Activated CD4-positive, CD25-positive, alpha-beta regulatory T cell treated with anti-CD3 and anti-CD28 coated beads, Interleukin-2, amount 50 U/mL, for 16 hours (primary cell): ENCODE measurements at places on chromosomes 6 and 20.

DNA sequence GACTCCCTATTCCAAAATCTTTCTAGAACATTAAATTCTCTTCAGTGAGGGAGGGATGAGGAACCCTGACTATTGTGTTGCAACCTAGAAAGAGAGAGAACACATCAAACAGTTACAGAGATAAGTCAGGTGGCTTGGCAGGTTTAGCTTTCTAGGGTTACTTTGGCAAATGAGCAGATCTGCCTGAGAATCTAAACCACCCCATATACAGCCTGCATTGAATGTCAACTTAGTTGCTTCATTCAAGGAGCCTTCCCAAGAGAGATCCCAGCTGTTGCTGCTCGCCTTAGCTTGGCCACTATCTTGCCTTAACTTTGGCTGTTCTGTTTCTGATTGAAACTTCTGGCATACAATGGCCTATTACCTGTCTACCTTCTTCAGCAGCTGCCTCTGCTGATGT lies 74.7 kb upstream of the TCF21 start:
- DNase-seq = no peak

DNA sequence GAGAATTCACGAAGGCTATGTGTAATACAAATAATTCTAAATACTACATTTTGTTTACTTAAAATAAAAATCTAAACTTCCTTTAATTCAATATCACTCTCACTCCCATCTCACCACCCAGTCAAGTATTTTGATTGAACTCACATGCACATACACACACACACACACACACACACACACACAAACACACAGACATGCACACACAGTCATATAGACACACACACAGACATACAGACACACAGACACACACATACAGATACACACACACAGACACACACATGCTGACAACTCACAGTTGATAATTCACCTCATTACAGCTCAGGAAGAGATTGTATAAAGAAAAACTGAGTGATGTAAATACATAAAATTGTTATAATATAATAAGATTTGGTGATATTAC lies 559.8 kb upstream of the SLC35B3 start:
- DNase-seq = no peak

DNA sequence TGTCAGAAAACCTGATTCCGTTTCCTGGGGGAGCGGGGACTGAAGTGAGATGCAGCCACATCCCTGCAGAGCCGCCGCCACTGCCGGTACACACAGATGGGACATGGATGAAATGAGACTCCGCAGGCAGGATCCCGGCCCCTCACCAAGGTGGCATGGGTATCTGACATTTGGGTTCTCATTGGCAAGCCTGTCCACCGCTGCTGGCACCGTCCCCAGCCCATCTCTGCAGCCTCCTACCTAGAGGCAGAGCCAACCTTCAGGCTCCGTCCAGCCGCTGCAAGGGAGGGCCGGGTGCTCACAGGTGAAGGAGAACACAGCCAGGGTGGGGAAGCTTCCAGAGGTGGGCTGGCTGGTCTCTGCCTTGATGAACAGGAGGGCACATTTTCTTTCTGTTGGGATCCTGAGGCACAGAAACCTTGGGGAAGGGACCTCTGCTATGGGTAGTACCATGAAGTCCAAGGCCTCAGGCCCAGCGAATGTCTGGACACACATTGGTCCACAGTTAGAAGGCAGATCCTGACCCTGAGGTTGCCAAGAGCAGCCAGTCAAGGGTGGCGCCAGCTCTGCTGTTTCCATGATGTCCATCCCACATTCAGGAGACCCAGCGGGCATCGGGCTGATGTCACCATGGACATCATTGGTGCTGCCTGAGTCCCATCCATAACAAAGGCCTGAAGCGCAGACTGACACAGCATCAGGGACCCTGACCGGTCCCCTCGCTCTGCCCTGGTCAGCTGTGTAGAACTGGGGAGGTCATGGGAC lies 177.4 kb downstream of the TAF4 start:
- DNase-seq = no peak

DNA sequence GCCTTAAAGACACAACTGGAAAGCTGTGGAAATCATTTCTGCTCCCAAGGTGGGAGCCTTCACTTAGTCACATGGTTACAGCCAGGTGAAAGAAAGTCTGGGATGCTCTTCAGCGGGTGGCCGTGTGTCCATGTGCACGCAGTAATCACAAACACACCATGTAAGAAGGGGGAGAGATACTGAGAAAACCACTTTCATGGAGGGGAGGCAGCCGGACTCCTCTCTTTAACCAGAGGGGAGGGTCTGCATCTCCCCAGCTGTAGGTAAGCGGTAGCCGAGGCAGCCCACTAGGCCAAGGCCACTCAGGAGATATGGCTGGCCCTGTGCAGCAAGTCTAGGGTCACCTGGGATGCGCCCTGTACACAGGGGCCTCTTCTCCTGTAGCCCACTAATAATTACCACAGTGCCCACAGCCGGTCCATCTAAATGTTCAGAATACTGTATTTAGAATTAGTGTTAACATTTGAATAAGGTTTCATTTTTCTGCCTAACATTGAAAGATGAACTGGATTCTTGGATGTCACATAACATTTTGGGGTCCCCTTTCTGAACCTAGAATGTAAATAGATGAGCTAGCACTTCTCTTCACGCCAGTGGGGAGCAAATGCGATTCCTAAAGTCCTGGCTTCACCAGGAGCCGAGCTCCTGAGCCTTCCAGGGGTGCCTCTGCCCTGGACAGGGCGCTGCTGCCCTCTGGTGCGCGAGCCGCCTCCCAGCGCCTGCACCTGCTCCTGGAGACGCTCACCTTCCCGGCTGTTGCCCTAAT lies 15.9 kb downstream of the GPR31 start:
- DNase-seq = no peak

GRCh38 chr20:53059848-53060247 lies 87.7 kb downstream of the TSHZ2 start:
- DNase-seq = no peak

DNA sequence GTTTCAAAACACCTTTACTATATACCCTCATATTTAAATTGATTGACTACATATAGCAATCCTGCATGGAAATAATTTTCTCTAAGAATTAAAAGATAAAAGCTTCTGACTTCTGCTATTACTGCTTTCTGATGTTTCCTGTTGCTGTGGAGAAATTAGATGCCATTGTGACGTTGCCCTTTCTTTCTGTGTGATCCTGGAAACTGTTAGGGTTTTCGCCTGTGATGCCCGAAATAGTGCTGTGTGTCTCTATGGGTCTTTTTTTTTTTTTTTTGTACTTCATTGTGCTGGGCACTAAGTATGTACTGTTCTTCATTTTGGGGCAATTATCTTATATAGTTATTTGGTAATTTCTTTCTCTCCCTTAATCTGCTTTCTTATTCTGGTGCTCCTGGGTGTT lies 205.0 kb downstream of the ARID1B start:
- DNase-seq = no peak

DNA sequence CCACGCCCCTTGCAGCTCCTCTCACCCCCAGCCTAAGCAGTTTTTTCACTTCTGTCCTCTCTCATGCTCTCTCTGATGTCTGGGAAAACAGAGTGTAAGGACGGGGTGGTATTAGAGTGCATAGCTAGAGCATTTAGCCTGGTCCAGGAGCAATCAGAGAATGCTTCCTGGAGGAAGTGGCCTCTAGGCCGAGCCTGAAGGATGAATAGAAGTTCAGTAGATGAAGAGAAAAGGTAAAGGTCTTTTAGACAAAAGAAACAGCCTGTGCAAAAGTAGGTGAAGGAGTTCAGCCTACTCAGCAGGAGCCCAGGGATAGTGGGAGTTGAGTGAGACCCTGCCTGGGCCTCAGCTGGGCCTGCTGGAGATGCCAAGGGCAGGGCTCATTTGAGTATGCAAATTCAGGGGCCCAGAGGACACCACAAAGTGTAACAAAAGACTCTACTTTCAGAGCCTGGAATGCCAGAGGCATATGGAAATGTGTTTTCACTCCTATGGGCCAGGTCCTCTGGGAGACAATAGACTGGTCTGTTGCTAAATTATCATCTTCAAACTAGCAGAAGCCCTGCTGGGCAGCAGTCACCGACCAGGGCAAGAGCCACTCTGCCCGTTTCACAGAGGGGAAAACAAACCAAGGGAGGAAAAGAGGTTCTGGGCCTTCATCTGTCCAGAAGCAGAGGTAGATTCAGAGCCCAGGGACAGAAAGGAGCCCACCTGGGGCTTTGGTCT lies 19.7 kb upstream of the TM9SF4 start:
- no peak for DNase-seq

DNA sequence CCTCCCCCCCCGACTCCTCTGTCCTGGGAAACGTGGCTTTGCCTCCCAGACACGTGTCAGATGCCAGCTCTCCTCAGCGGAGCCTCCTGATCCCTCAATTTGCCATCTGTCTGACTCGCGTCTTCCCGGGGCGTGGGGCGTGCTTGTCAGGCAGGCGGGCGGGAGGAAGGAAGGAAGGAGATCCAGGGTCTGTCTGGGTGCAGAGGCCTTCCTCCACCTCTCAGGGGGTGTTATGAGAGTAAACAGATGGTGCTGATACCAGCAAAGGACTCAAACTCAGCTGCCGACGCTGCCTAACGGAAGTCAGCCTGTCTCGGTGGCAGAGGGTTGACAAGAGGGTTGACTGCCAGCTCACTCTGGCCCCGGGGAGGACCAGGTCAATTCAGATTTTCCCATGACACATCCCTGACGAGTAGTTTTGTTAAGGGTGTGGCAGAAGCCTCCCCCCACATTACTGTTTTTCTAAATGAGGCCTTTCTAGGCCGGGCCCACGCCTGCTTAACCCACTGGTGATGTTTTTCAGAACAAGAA lies 17.0 kb downstream of the UQCC2 start:
- DNase-seq = peak; percentile 31

DNA sequence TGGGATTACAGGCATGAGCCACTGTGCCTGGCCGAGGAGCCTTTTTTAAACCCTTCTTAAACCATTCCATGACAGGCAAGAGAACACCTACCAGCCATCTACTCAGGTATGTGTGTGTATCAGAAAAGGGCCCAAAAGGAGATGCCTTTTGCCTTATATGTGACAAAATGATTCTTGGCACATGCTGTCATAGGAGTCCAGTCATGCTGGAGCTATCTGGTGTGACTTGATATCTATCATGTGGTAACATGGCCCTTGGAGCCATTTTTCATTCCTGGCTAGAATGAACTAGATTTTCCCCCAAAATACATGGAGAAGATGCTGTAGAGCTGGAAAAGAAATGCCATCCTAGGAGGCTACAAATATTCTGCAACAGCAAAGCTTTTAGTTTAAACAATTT lies 129.1 kb downstream of the DST start:
- no peak for DNase-seq

- no peak for DNase-seq
These were observed 39.8 kb downstream of the GMPR start for GRCh38 chr6:16278048-16278724.

- DNase-seq = no peak
These were observed 102.1 kb upstream of the PHACTR1 start for GRCh38 chr6:12614456-12614855.

- DNase-seq = peak; percentile 38
These were observed 118.4 kb upstream of the SGK1 start for GRCh38 chr6:134436281-134436815.

DNA sequence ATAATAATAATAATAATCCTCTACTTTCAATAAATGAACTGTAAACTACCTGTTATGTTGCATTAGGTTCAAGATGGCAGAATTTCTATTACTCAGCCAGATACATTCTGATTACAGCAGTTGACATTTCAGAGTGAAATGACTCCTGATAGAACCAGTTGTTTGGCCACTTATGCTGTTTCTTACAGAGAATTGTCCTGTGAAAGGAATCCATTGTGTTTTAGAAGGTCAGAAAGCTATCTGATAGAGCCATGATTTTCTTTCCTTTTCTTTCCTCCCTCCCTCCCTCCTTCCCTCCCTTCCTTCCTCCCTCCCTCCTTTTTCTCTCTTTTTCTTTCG lies 16.6 kb downstream of the GJA10 start:
- DNase-seq = no peak

DNA sequence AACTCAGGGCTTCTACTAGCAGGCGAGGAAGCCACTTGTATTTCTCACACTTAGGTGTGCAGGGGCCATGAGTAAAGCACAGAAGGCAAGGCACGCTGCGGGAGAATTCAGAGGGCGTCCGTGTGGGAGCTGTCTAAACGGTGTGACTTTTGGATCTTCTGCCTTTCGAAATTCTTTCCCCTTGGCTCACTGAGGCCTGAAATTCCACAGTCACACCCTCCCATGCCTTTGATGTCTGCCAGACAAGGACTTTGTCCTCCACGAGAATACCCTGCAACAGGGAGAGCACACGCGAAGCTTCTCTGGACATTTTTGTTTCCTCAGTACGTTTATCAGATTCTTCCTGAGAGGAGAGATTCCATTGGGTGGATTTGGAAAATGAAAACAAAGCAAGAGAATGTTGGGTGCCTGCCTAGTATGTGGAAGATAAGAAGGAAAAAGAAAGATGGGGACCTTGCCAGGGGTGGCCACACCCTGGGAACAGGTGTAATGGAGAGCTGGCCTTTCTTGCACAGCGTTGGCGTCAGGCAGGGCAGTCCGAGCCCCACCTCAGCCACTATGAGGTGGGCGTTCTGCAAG lies 235.7 kb downstream of the MYLK4 start:
- no peak for DNase-seq

DNA sequence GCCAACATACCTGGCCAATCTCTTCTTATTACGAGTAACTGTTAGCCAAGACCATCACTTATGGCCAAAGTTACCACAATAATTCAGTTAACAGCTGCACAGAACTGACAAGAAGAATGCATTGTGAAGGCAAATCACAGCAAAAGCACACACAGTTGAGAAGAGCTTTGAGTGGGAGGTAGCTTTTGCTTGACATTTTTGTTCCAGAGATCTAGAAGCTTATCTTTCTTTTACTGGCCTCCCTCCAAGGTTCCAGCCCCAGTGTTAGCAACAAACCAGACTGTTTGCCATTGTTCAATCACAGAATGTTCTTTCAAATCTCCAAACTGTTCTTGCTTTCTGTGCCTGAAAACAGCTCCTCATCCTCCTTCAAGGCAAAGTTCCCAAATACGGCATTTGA lies 35.9 kb upstream of the IRAK1BP1 start:
- DNase-seq = no peak

GRCh38 chr6:112443179-112444065 lies 96.3 kb downstream of the RFPL4B start:
- no peak for DNase-seq

DNA sequence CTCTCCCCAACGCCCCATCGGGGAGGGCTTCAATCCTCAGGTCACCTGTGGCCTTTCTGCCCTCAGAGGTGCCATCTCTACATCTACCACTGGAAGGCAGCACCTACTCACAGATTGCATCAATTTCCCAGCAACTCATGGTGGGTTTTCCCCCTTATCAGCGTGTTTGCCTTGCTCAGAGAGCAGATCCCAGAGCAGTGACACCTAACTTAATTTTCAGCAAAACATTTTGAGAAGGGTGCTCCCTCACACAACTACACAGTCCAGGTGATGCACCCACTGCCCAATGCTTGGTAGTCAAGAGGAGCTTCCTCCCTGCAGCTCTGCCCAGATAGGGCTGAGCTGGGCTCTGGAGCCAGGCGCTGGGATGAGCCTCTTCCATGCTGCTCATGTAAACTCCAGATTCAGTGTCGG lies 48.2 kb downstream of the PLG start:
- no peak for DNase-seq

- DNase-seq = no peak
These were observed 99.9 kb upstream of the RIN2 start for GRCh38 chr20:19658137-19658536.
